GM06990 (cell line): ENCODE measurements at places on chromosomes 3 and 15.

- DNase-seq = no peak
Observed at GRCh38 chr15:101020945-101021344, 101.8 kb downstream of the LRRK1 start.

DNA sequence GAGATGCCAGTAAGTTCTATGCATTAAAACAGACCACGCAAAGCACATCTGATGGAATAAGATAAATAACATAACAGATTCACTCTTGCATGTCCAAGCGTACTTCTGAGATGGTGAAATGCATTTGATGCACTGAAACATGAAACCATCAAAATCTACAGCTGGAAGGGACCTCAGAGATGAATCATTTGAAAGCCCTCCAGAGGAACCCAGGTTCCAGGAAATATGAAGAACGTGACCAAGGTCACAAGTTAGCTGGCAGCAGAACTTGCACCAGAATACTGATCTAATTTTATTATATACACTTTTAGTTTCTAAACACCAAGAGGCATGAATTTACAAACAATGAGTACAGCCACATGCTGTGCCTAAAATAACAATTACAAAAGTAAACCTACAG is 957.1 kb downstream of the FHIT start:
- DNase-seq = peak; percentile 3

DNA sequence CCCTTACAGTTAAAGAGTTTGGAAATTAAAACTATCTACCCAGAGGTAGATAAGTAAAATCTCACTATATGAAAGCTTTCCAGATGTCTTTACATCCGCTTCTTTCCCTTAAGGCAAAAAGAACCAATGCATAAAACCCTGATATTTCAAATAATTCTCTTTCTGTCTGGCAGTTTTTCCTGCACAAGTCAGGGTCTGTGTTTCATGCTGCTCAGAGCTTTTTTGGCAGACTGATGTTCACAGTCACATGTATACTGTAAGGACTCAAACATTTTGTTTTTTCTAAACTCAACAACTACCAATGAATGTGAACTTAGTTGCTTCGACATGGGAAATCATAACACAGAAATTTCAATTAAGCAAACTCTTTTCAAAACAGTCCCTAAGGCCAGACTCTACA is 988.4 kb downstream of the EPHA3 start:
- no peak for DNase-seq

GRCh38 chr15:68706256-68706655 is 114.4 kb downstream of the ANP32A start:
- DNase-seq = no peak

GRCh38 chr3:79354179-79354688 is 413.6 kb downstream of the ROBO1 start:
- DNase-seq = no peak

DNA sequence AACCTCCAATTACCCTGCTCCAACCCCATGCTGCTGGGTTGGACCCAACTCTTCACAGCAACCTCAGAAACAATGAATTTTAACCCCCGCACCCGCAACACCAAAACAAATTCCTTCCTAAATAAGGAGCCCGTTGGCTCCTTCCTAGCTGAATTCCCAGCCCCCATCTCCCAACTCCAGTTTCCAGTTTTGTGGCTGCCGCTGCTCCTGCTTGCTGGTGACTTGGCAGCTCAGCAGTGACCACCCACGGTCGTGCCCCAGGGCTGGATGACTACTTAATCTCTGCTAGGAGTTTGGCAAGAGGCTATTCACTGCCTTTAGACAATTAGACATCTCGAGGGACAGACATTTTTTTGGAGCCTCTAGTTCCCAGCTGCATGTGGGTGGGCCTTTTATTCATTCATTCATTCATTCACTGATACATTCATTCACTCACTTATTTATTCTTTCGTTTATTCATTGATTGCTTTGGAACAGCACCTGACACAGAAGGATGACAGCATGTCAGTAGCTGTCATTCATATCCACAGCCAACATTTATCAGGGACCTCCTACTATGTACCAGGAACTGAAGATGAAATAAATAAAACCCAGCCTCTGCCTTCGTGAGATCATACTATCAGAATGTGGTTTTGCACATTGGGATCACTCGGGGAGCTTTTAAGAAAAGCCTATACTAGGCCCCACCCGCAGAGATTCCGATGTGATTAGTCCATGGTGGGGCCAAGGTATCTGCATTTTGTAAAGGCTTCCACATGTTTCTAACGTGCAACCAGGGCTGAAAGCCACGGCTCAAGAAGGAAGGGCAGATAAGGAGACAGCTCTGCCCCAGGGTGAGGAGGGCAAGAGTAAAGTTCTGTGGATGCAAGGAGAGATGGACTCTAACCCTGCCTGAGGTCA is 256.5 kb downstream of the SHQ1 start:
- no peak for DNase-seq

GRCh38 chr3:87732294-87732693 is 326.5 kb downstream of the CGGBP1 start:
- DNase-seq = no peak

DNA sequence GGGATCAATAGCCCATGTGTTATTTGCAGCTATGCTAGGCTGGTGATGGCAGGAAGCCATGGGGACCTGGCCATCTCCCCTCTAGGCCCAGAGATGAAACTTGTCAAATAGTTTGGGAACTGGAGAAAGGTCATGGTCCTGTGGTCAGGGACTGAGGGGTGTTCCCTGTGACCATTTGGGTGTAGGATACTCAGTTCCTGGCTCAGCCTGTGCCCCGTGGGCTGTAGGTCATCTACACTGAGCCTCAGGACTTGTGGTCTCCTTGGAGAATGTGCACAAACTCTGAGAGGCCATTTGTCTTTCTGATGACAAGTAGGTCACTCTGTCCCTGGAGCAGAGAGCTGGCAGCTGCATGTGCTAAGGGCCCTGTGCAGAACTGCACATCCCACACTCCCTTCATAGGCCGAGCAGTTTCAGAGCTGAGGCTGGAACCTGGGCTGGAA is 17.5 kb downstream of the GASK1A start:
- no peak for DNase-seq
